ENCODE measurements at places on chromosomes 16 and 17.

DNA sequence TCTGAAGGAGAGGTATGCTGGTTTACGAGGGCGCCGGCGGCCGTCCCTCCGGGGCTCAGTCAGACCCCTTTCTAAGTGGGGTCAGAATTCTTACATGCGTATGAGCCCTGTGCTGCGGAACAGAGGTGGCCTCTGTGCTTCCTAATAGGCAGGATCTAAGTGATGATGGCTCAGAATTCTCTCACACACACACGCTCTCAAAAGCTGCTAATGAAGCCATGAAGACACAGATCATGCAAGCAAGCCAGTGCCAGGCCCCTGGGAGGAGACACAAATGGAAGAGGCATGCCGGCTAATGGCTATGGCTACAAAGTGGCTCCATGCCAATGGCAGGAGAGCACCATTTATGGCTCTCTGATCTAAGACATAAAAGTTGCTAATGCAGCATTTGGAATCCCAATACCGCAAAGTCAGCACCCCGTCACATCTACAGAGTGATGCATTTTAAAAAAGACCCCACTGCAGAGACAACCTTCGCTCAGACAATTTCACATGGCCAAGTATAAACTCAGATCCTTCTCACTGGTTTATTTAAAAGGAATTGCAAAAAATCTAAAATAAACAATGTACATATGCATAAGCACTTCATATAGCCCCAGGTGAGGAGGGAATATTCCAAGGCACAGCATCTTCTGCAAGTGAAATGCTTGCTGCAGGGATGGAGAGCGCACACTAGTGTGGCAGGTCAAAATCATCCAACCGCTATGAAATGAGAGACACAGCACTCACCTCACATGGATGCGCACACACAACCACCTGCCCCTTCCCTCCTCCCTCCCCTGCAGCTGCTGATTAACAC is 24.5 kb downstream of the NPLOC4 start:
- no peak for DNase-seq

DNA sequence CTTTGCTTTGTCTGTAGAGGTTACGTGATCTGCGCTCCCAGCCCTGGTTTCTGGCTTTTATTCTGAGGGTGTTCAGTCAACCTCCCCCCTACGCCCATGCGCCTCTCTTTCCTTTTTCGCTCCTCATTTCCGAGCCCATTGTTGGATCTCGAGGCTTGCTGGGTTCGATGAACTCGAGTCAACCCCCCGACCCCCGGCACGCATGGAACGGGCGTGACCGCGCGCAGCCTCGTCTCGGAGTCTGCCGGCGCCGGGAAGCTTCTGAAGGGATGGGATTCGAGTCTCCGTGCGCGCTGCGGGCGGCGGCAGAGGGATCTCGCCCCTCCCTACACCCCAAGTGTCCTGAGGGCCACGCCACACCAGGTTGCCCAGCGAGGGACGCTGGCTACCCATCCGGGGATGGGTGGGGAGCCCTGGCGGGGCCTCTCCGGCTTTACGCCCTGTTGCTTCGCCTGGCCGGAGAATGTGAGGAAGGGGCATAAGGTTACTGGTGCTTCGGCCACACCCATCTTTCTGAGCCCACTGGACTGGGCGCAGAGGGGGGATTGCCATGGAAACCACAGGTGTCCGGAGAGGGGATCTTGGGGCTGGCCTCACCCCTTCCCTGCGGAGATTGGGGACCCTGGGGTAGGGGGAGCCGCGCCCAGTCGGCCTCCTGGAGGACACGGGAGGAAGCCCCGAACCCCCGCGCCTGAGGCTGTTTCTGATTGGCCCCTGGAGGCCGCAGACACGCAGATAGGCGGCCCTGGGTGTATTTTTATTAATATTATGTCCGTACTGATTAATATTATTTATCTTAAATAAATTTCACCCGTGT is 1.8 kb downstream of the MAPT start:
- no peak for DNase-seq

DNA sequence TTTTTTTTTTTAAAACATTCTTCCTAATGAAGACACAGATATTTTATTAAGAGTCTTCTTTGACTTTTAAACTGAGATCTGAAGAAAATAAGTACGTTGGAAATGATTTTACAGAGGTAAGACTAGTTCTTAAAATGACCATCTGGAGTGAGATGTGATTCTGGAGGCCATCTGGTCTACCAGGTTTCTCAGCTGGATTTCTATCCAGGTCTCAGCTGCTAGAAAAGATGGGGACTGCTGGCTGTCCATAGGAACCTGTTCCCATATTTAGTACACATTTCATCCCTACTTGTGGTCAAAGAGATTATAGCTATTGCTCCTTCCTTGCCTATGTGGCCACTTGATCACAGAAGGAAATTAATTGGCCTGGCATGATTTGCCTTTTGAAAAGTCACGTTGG is 12.2 kb downstream of the PMFBP1 start:
- DNase-seq: no peak

DNA sequence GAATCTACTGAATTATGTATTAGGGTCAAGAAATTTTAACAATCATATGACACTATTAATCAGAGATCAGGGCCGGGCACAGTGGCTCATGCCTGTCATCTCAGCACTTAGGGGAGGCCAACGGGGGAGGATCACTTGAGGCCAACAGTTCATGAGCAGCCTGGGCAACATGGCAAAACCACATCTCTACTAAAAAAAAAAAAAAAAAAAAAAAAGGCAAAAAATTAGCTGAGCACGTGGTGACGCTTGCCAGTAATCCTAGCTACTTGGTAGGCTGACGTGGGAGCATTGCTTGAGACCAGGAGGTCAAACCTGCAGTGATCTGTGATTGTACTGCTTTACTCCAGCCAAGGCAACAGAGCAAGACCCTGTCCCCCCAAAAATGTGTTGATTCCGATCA is 52.5 kb upstream of the CLEC3A start:
- no peak for DNase-seq

GRCh38 chr16:52581530-52581929 is 34.6 kb upstream of the TOX3 start:
- no peak for DNase-seq

DNA sequence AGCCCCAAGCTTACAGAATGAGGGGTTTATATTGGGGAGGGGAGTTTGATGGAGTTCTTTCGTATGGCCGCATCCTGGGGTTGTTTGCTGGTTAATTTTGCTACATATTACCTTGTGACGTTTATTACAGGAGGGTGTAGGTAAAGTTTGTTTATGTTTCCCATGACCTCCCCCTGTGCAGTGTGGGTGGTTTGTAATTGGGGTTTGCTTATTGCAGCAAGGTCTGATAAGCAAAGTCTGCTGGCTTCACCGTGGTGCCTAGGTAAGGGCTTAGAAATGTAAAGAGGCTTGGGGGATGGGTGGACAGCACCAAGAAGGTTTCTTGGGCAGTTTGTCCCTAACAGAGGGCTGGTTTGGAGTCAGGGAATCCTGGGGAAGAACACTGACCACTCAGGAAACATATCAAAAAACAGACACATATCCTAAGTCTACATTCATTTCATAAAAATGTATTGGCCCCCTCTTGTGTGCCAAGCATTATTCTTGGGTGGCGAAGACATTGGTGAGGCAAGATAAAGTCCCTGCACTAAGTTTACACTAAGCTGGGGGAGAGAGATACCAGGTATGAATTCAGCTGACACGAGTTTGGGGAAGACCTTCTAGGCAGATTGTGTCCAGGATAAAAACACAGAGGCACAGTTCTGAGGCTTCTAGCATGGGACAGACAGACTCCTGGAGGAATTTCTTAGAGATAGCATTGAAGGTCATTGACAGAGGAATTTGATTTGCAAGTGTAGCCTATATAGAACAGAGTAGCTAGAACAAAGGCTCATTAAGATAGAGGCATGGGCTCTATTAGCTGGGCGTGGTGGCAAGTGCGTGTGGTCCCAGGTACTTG is 9.5 kb downstream of the ZNF764 start:
- no peak for DNase-seq

DNA sequence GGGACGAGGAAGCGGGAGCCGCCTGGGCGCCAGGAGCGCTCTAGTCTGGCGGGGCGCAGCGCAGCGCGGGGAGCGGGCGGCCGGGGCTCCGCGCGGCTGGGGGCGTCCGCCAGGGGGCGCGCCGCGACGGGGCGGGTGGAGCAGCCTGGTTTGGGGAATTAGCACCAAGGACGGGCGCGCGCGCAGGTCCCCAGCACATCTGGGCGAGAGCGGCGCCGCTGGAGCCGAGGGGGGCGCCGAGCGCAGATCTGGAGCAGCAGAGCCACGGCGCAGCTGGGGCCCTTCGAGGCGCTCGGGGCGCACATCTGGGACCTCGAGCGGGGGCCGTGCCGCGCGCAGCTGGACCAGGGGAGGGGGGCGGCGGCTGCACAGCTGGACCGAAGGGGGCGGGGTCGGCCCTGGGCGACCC is at the start of gene NXPH3:
Gene NXPH3 (plus strand): TSS at position 193 of the 409 bp plus-strand sequence. CDS start 349 bp downstream, outside the sequence.
- DNase-seq: peak; percentile 52

- DNase-seq: no peak
Observed at GRCh38 chr16:21940570-21940969, 12.6 kb upstream of the UQCRC2 start.

DNA sequence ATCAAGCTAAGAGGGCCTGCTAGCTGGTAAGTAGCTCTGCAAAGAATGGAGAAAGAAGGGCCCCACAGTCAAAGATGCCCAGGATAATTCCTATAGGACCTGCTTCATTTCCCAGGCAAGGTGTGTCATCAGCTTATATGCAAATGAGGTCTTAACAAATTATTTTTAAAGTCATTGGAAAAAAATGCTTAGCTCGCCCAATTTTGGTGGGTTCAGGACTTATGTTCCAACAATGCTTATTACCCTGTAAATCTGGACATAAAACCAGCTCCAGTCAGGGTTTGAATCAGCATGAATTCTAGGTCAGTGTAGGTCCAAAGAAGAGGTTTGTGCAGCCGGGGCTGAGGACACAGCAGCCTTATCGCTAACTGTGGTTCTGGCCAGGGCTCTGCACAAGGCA is 25.4 kb downstream of the ACLY start:
- DNase-seq: no peak

GRCh38 chr16:56481468-56482122 is 30.2 kb downstream of the OGFOD1 start:
- no peak for DNase-seq

DNA sequence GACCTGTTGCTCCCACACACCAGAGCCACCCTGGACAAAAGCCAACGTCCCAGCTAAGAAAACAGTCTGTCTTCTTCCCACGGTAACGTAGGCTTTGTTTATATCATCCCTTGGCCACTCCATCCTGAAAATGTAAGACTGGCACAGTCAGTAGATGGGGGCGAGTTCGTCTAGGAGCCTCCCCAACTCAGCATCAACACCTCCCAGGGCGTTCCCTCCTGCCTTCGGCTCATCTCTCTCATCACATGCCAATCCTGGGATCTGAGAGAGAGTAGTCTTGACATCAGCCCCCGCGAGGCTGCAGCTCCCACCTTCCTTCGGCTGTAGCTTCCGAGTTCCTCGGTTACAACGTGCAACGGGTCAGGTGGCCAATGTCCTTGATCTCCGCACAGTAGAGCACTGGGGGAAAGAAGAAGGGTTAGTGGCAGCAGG is 894 bp downstream of the RNF227 start:
- no peak for DNase-seq

DNA sequence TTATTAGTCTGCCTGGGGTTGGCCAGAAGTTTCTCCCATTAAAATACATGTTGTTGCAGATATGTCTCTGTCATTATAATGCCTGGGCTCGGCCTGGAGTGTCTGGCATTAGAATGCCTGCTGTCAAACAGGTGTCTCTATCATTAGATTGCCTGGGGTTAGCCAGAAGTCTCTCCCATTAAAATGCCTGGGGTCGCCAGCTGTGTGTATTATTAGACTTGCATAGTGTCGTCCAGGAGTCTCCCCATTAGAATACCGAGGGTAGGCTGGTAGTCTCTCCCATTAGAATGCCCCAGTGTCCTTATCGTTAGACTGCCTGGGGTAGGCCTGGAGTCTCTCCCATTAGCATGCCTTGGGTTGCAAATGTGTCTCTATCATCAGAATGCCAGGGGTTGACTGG is 2270.8 kb downstream of the TP53TG3F start:
- no peak for DNase-seq

DNA sequence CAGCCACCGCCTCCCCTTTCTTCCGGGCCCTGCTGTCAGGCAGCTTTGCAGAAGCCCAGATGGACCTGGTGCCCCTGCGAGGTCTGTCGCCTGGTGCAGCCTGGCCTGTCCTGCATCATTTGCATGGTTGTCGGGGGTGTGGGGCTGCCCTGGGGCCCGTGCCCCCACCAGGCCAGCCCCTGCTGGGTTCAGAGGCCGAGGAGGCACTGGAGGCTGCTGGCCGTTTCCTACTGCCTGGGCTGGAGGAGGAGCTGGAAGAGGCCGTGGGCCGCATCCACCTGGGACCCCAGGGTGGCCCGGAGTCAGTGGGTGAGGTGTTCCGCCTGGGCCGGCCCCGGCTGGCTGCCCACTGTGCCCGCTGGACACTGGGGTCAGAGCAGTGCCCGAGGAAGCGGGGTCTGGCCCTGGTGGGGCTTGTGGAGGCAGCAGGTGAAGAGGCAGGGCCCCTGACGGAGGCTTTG is 5.5 kb upstream of the TGFB1I1 start:
- no peak for DNase-seq

DNA sequence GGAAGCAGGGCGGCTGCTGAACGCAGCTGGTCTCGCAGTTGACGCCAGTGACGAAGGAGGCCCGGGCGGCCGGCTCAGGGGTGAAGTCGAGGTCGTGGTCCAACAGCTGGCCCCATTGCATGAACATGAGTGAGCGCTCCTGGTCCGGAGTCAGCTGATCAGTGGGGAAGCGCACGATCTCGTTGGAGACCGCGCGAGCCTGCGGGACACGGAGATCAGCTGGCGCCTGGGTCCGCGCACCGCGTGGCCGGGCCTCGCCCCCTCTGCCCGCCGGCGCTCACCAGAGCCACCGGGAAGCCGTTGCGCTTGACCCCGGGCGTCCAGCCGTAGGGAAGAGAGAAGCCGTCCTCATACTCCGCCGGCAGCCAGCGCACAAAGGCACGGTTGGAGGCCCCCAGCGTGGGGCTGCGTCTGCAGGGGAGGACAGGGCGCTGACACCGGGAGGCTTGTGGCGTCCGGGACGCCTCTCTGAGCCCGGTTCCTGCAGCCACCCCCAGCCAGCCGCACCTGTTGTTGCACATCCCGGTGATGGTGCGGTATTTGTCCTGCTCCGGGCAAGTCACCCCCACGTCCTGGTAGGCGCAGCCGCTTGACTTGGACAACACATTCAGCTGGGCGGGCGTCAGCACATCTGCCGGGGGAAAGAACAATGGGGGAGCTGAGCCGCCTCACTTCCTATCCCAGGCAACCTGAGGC is 1.6 kb downstream of the MPO start:
- DNase-seq: no peak

GRCh38 chr17:21149621-21150020 is 22.9 kb downstream of the DHRS7B start:
- DNase-seq: no peak

DNA sequence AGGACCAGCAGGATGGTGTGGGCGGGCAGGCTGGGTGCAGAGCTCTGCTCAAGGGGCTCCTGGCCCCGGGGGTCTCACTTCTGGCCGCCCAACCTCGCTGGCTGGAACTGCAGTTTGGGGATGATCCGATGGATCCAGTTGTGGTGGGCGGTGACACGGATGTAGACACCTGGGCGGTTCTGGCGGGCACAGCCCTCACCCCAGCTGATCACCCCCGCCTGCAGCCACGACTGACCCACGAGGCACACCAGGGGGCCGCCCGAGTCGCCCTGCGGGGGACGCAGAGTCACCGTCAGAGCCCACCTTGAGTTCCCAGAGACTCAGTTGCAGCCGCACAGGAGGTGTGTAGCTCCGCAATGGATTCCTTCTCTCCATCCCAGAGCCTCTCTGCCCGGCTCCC is 7.5 kb downstream of the PRSS27 start:
- no peak for DNase-seq
